ENCODE measurements at places on chromosomes 7 and 10. TPM values are rescaled to one million over a fixed set of nuclear protein-coding genes. Genes with fewer than 3 reads are reported as not detected.

CYP3A4 gene
- not detected for total RNA-seq

OR2A25 gene
- total RNA-seq = not detected

C7orf57 gene
- 0.31 TPM for total RNA-seq

LIPA gene
- 6.2 TPM for total RNA-seq

UTF1 gene
- total RNA-seq = 0.17 TPM

SPAG6 gene
- 0.18 TPM for total RNA-seq

ZNF438 gene
- total RNA-seq = 2.4 TPM

MSS51 gene
- 3.1 TPM for total RNA-seq

PON1 gene
- total RNA-seq = not detected

DNA sequence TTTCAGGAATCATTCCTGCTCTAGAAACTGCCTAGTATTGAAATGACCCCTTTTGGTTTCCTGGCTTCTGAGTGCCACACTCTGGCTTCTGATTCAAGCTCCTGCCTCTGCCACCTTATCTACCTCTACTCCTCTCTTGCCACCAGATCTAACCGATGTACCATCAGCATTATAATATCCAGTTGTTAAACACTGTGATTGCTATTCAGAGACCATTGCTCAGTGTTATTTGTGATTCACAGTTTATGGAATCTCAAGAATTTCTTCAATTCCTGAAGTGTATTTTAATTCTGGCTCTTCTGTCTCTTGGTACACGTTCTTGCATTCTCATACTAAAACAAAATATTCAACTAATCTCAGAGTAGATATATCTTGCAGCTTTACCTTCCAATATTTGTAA, 88.7 kb downstream of the DYNC1I1 start:
- no peaks in the 10 kb centered on the region for H3K27me3 ChIP-seq
- H3K27ac ChIP-seq = no peak overlapping the region
- no peak overlapping the region for H3K4me3 ChIP-seq
- DNase-seq = no peak
- no peaks in the 10 kb centered on the region for H3K36me3 ChIP-seq

DNA sequence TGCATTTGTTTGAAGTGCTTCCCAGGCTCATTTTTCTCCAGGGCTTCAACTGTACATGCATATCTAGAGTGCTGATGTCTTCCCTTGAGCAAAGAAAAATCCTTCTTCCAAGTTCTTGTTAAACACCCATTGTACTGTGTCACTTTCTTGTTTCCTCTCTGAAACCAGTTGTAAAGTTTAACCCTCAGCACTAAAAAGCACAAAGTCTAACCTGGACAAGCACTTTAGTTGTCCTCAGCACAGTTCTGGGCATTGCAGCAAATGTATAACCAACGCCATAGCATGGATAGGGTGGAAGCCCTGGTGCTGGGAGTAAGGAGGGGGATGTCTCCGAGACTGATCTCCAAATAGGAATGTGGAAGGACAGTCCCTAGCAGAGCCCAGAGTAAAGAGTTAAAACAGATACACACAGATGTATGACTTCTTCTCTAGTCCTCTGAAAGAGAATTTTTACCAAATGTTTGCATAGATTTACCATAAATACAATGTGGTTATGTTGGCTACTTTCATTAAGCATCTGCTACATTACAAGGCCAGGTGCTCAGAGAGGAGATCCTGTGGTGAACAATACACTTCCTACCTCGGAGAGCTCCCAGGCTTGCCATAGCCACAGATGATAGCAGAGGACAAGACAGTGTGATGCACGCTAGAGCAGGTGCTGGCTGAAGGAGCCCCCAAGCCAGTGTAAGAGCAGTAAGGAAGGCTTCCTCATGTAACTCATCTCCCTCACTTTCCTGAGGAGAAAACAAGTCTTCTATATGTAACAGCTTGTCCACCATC, 57.0 kb downstream of the DNAJC12 start:
- H3K27me3 ChIP-seq = no peaks in the 10 kb centered on the region
- peaks cover 50% of the 10 kb centered on the region for H3K4me1 ChIP-seq
- DNase-seq = no peak

- DNase-seq = no peak
- H3K4me1 ChIP-seq = no peaks in the 10 kb centered on the region
- no peaks in the 10 kb centered on the region for H3K36me3 ChIP-seq
- no peaks in the 10 kb centered on the region for H3K27me3 ChIP-seq
- no peak overlapping the region for H3K27ac ChIP-seq
Observed at GRCh38 chr7:81187753-81188152, 268.9 kb upstream of the SEMA3C start.

DNA sequence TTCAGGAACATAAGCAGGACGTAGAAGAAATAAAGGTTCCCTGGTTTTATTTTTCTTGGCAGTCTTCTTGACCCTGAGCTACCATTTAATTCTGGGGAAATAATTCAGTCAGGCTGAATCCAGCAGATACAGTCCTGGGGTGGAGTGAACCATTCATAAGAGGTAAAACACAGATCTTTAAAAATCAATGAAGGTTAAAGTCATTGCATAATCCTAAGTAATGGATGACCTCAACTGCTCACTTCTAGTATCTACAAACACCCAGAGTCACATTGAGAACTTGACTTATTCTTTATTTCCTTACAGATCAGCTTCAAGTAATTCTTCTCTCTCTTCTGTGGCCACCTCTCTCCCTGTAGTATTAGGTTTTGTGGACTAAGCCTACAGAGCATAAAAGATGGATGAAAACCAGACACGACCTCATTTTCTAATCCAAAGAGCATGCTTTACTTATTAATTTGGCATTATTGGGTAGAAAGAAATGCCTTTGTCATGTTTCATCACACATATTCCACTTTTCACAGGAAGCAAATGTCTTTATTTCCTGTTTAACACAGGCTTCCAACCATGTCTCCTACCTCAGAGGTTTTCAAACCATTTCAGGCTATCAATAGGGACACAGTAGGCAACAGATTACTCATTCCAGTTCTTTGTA, 182.3 kb upstream of the IMMP2L start:
- H3K36me3 ChIP-seq = no peaks in the 10 kb centered on the region
- no peak overlapping the region for H3K4me3 ChIP-seq
- DNase-seq = no peak
- H3K27me3 ChIP-seq = peaks cover 6% of the 10 kb centered on the region

DNA sequence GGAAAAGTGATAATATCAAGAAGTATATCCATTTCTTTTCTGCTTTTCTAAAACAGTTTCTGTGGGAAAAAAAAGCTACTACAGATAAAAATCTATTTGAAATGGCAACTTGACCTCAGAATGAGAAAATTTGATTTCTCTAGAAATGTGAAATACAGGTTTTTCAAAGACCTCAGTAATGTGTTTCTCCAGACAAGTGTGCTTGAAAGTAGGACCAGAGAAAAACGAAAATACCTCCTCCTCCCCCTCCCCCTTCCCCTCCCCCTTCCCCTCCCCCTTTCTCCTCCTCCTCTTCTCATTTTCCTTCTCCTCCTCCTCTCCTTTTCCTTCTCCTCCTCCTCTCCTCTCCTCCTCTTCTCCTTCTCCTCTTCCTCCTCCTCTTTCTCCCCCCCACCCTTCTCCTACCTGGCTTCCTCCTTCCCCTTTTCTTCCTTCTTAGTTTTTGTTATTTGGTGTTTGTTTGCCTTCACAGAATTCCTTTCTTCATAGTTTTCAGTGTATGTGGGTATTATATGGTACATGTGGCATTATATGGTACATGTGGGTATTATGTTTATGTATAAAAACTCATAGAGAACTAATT, 179.4 kb downstream of the CDK14 start:
- DNase-seq = no peak
- no peaks in the 10 kb centered on the region for H3K4me1 ChIP-seq
- no peaks in the 10 kb centered on the region for H3K27me3 ChIP-seq
- no peaks in the 10 kb centered on the region for H3K36me3 ChIP-seq
- no peak overlapping the region for H3K27ac ChIP-seq

DNA sequence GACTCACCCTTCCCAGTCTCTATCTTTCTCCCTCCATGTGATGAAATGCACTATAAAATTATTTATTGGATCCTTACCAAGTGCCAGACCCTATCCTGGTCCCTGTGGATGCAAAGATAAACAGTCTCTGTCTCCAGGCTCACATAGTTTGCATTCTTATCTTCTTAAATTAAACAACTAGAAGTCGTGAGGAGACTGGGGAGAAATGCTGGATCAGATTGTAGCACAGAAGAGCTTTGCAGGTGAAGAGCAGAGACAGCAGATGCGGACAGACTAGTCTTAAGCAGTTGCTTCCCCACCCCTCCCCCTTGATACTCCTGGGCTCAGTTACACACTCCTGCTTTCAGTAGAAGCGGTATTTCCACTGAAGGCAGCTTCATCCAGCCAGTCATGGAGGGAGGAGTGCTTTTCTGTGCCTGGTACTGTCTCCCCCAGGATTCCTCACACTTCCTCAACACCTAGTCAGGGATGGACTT, 20.8 kb upstream of the CDK1 start:
- H3K36me3 ChIP-seq = no peaks in the 10 kb centered on the region
- DNase-seq = no peak
- peaks cover 4% of the 10 kb centered on the region for H3K4me1 ChIP-seq
- no peak overlapping the region for H3K27ac ChIP-seq

DNA sequence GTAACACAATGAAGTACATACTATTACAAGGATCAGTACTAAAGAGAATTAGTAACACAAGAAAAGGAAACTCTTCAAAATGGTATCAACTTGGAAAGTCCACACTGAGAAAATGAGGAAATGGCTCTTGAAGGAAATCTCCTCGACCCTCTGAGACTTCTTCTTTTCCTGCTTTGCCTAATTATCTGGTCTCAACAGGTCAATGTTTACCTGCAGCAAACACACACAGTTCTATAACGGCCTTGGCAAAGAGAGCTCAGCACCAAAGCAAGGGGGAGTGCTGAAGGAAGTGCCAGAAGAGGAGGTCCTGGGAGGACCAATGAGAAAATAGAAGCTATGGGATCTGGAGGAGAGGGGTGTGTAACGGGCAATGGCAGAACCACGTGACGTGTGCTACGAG, 21.9 kb downstream of the CHCHD3 start:
- peaks cover 19% of the 10 kb centered on the region for H3K4me1 ChIP-seq
- no peak overlapping the region for H3K4me3 ChIP-seq
- H3K27ac ChIP-seq = no peak overlapping the region
- no peak for DNase-seq
- H3K36me3 ChIP-seq = peaks cover 4% of the 10 kb centered on the region
- no peaks in the 10 kb centered on the region for H3K27me3 ChIP-seq

GRCh38 chr7:134438946-134439345, 20.0 kb downstream of the AKR1B1 start:
- H3K4me3 ChIP-seq = no peak overlapping the region
- DNase-seq = no peak
- no peak overlapping the region for H3K27ac ChIP-seq
- peaks cover 3% of the 10 kb centered on the region for H3K27me3 ChIP-seq
- peaks cover 19% of the 10 kb centered on the region for H3K36me3 ChIP-seq
- H3K4me1 ChIP-seq = no peaks in the 10 kb centered on the region

- no peaks in the 10 kb centered on the region for H3K27me3 ChIP-seq
- no peak overlapping the region for H3K27ac ChIP-seq
- H3K4me1 ChIP-seq = no peaks in the 10 kb centered on the region
- no peak overlapping the region for H3K4me3 ChIP-seq
- H3K36me3 ChIP-seq = no peaks in the 10 kb centered on the region
Observed at GRCh38 chr7:88500131-88500530, 193.4 kb upstream of the STEAP4 start.

- H3K27me3 ChIP-seq = no peaks in the 10 kb centered on the region
- H3K36me3 ChIP-seq = peaks cover 12% of the 10 kb centered on the region
- no peak overlapping the region for H3K27ac ChIP-seq
- H3K4me1 ChIP-seq = no peaks in the 10 kb centered on the region
- no peak for DNase-seq
Observed at GRCh38 chr7:2193575-2194305, 39.0 kb downstream of the MAD1L1 start.
